ENCODE measurements at places on chromosomes 6 and 20.

- no peak for DNase-seq
These were observed 26.8 kb upstream of the HSF2 start for GRCh38 chr6:122372647-122373046.

- DNase-seq: no peak
These were observed 79.8 kb downstream of the TBXT start for GRCh38 chr6:166087852-166088251.

DNA sequence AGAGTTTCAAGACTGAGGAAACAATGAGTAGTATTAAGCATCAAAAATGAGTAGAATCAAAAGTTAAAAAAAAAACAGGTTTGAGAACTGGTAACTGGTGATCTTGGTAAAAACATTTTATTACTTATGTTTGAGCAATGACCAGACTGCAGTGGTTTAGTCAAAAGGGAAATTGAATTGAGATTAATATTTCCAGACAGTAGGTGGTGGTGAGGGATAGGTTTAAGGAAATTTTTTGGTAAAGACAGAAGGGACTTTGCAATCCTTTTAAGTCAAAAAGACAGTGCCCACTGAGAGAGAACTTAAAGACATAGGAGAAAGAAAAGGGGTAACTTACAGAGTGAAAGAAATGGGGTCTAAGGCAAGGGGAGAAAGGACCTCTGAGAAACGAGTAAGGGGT is 156.9 kb downstream of the ASCC3 start:
- DNase-seq: no peak

GRCh38 chr6:12776291-12776690 is 59.7 kb downstream of the PHACTR1 start:
- no peak for DNase-seq

DNA sequence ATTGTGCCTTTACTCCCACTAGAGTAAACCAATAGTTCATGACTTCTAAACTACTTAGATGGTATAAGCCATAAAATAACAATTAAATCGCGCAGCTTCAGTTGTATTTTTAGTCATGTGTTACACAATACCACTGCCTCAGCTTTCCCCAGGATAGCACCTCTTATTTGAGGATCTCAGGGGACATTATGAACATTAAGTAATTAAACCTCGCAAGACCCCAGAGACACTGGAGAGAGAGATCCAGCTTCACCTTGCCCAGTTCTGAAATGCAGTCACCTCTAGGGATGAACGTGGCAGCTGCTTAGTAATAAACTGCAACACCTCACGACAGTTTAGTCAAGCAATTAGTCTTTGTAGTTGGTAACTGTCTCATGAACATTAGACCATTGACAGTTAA is 87.1 kb downstream of the CFAP61 start:
- DNase-seq: no peak

- DNase-seq: no peak
These were observed 31.7 kb upstream of the CST1 start for GRCh38 chr20:23782366-23782983.

DNA sequence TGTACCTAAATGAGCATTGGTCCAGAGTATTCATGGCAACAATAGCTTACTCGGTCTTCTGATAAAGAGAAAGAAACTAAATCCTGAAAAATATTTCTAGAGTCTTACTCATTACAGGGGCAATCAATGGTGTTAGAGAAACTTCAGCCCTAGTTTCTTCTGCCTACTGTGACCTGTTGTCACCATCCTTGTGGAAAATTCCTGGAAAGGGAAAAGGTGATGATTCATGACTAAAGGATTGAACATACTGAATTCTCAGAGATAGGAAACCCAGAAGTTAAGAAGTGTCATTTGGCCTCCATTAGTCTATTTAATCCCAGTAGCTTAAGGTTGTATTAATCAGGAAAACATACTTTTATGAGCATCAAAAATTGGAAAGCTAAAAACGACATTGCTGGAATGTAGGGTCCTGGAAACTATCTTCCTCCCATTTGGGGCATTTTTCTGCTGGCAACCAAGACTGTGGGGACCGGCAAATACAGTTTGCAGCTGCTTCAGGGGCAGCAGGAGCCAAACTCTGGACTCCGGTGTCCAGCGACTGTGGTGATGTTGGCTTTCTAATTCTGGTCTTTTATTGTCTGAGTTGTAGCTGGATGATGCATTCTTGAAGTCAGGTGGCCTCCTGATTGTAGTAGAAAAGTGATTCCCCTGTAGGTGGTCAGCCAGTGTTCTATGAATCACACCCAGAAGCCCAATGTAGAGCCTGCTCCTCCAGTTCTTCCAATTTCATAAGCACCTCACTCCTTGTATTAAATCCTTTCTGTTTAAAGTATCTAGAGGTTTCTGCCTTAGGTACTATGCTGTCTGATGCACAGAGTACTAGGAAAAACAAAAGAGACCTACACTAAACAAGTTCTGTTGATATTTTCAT is 67.6 kb downstream of the LCA5 start:
- no peak for DNase-seq

DNA sequence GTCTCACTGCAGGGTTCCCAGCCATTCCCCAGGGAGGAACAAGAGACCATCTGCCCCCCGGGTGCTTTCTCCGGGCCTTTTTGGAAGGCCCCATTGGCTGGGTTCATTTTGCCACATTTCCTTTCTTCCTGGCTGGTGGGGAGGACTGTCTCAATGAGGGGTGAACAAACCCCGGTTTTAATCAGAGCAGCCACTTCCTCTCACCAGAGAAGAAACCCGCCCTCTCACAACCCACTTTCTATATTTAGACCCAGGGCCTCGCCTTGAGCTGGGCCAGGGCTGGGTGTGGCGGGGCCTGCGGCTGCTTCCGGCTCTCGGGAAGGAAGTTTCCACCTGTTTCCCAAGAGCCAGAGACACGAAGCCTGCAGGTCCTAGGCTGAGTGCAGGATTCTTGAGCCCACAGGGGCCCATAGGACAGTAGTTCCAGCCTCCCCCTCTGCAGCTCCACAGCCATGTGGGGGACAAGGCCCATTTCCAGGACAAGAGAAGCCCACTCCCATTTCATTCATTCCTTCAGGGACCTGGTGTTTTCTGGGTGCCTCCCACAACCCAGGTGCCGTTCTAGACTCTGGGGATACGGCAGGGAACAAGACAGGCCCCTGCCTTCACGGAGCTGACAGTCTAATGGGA is 41.8 kb downstream of the RBM38 start:
- peak; percentile 31 for DNase-seq

DNA sequence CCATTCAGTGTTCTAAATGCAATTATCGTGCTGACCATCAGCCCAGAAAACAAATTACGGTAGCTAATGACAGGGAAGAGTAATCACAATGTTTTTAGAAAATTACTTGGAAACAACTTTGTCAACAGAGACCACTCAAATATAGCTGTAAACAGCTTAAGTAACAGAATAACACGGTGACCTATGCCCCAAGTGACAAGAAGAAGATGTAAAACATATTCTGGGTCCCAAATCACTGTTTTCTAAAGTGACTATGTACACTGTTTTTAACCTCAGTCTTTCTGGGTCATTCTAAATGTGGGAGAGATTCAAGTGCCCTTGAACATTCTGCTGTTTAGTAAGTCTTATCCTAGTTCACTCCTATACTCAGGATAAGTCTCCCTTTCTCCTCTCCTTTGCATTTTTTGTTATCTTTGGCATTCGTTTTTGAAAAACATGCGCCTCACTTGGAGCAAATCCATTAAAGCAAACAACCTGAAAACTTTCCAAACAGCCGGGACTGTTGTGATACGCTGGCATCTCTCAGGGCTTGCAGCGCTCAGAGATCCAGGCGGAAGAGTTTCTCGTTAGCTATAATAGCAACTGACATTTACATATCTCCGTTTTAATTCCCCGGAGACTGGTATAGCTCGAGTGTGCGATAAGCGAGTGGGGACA is 114.5 kb upstream of the SOX4 start:
- DNase-seq: no peak

DNA sequence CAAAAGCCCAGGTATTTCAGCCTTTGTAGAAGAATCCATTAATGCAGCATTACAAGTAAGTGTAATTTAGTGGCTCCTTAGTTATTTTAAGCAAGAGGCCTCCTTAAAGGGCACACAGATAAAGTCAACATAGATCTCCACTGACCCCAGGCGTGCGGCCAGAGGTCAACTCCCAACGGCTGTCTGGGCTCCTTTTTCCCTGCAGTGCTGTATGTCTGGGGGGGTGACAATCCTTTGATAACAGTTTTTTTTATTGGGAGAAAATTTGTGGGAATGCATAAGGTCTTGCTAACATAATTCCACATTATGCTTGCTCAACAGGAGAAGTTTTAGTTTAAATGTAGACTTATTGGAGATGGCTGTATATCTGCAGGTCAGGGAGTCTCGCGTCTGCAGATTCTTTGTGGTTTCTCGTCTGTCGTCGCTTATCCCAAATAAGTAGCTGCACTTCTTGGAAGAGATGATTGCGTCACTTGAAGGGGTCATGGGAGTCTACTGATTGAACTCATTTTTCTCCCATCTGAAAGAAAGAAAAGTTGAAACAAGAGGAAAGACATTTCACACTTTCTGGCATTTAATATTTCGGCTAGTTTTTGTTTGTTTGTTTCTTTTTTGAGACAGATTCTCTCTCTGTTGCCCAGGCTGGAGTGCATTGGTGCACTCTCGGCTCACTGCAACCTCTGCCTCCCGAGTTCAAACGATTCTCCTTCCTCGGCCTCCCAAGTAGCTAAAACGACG is 151.7 kb upstream of the AKAP12 start:
- no peak for DNase-seq

- no peak for DNase-seq
These were observed 100.9 kb upstream of the PMEPA1 start for GRCh38 chr20:57810511-57811373.

GRCh38 chr6:17172836-17173470 is 71.1 kb downstream of the STMND1 start:
- DNase-seq: no peak

- peak; percentile 31 for DNase-seq
These were observed 14.3 kb downstream of the KLHL31 start for GRCh38 chr6:53651205-53651763.

DNA sequence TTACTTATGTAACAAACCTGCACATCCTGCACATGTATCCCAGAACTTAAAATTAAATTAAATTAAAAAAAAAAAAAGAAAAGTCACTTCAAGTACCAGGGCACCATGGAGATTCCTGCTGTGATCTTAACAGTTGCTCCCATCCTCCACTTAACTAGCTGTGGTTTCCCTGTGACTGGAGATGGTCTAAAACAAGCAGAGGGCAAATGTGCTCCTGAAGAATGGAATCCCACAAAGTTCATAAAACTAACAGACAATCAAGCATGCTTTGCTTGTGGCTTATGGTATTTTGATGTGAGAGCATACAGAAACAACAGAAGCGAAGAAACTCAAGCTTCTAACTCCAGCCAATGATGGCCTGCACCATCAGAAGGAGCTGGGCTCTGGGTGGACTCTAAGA is 153.6 kb upstream of the KCNK16 start:
- DNase-seq: no peak

All from stimulated activated CD8-positive, alpha-beta memory T cell treated with anti-CD3 and anti-CD28 coated beads, Interleukin-7, amount 100 ng/mL, for 1 hour (primary cell).